Activated CD8-positive, alpha-beta memory T cell treated with anti-CD3 and anti-CD28 coated beads for 1 hour (primary cell): ENCODE measurements at places on chromosomes 7 and 10.

- DNase-seq: no peak
Observed at GRCh38 chr7:26533217-26533616, 241.6 kb downstream of the SNX10 start.

- no peak for DNase-seq
Observed at GRCh38 chr10:12513003-12513365, 163.6 kb downstream of the CAMK1D start.

DNA sequence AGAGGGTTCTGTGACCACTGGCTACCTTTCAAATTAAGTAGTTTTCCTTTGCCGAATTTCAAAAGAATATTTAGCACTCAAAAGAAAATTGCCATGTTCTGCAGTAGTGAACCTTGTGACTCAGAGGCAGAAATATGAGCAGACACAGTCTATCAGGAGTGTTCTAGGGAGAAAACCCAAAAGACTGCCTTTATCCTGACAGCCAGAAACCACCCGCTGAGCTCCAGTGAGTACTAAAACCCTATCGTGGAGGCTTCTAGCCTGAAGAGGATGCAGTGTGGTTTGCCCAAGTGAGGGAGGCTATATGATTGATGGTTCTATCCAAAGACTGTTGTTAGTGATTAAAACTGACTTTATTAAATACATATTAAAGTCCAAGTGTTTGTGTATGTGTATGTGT is 21.9 kb downstream of the CHRM2 start:
- DNase-seq: no peak

GRCh38 chr7:137669706-137670105 is 177.1 kb downstream of the DGKI start:
- no peak for DNase-seq

- DNase-seq: no peak
Observed at GRCh38 chr7:25789701-25790640, 362.0 kb upstream of the NFE2L3 start.

GRCh38 chr7:14748461-14748860 is 154.1 kb downstream of the DGKB start:
- DNase-seq: no peak

DNA sequence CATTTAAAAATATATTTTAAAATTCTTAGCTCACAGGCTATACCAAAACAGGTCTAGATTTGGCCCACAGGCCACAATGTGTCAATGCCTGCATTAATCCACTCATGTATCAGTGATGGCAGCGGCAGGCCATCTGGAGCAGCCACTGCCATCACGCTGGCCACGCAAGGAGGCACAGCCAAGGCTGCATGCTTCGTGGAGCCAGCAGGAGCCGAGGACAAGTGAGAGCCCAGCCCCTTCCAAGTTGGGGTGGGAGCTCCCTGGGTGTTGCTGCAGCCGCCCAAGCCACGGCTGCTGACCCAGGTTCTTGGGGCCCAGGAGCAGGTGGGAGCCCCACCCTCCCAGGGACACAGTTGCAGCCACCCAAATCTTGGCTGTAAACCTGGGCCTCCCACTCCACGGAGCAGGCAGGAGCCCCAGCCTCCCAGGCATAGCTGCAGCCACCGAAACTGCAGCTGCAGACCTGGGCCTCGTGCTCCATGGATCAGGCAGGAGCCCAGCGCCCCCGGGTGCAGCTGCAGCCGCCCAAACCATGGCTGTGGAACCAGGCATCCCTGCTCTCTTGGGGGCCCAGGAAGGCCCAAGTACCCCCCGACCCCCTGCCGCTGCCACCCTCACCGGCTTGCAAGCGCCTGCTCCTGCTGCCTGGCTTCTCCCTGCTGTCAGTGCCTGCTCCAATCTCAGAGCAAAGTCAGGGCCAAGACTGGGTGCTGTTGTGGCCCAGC is 87.3 kb upstream of the CACUL1 start:
- no peak for DNase-seq

DNA sequence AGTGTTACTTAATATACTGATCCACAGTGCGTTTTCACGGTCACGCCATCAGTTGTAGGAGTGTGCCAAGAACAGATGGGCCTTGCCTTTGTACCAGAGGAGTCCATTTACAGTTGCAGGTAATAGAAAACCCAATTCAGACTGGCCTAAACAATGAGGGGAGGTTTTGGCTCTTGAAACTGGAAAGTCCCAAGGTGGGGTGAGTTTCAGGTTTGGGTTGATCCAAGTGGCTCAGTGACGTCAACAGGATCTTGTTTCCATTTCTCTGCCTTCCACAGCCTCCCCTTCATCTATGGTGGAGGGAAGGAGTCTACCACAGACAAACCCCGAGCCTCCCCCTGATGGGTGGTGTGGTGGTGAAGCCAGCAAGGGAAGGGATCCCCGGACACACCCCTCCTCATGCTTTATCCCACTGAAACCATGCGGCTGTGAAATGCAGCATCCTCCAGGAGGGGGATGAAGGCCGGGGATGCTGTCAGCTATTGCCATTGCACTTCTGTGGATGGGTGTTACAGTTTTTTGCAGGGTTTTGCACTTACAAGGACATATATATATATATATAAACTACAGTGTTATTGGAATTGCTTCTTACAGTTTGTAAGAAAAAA is 14.8 kb upstream of the SH2D4B start:
- no peak for DNase-seq

DNA sequence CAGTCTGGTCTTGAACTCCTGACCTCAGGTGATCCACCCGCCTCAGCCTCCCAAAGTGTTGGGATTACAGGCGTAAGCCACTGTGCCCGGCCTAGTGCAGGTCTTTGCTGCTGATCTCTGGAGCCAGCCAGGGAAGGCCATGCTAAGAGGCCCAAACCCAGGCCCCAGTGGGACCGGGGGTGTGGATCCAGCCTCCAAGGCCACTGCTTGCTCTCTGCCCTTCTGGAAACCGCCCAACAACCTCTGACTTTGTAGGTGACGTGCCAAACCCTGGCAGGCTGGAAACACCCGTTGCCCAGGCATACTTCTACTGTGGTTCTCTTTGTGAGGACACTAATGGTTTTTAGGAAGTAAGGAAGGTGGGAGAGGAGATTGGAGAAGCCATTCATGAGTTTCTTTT is 83.5 kb upstream of the GNA12 start:
- no peak for DNase-seq

- DNase-seq: no peak
Observed at GRCh38 chr10:131743190-131744151, 157.3 kb upstream of the PPP2R2D start.

DNA sequence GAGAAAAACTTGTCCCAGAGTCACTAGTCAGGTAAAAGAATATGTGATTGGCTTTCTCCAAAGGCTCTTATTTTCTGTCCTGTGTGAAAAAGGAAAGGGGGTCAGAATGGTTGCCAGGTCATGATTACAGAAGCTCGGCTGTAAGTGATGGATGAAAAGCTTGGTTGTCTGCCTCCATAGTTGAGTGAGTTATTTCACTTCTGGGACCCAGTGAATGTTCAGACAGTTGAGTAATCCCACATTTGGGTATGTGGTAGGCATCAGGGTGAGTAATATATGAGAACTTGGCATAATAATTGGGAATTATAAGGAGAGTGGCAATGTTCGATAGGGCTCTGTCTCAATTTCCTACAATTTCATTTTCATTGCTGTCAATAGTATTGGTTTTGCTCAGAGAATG is 72.5 kb downstream of the BBS9 start:
- DNase-seq: no peak

DNA sequence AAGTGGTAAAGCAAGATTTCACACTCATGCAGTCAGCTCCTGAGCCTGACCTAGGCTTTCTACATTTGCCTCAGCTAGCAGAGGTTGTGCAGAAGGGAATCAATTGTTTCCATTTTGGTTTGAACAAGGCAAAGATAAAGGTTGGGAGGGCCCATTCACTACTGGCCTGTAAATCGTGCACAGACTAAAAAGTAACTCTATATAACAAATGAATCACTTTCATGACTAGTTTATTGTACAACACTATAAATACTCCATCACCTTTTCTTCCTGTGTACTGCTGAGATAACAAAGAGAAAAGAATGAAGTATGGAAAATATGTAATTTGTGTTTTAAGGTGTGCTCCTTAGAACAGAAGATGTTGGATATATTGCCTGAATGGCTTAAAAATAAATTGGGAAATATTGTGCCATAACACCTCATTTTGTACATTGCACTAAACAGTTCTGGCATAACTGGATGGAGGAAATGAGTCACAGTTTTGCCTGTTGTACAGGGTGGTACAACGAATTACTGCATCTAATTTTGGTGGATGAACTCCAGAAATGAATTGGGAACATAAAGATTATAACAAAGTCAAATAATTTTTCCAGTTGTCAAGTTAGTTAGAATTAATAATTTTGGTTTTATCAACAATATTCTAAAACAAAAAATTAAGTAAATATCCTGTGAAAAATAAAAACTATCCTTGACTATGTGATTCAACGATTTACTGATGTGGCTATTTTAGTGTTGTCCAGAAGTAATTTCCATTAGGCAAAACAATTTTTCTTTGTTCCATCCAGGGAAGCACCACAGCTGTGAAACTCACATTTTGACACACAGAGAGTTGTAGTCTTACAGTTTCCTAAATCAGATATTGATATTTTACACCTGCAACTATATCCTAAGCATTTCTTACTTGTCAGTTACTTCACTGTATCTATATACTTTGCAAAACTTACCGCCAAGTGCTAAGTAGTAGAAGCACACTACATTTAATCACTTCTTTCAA is 18.0 kb downstream of the SEMA3C start:
- DNase-seq: no peak

GRCh38 chr10:57420881-57421280 is 846.8 kb downstream of the IPMK start:
- DNase-seq: no peak

DNA sequence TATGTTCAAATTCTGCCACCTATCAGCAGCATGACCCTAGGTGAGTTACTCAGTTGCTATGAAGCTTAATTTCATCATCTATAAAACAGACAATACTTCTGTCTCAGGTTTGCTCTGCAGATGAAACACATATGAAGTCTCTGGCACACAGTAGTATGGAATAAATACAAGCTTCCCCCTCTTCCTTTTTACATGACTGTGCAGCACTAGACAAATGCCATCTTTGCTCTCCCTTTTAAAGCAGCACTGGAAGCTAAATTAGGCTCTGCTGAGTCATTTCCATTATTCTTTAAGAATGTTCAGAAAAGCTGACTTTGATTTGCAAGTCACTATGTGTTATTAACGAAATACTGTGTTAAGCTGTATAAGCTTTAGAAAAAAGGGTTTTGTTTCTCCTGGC is 40.7 kb upstream of the ANAPC16 start:
- no peak for DNase-seq

DNA sequence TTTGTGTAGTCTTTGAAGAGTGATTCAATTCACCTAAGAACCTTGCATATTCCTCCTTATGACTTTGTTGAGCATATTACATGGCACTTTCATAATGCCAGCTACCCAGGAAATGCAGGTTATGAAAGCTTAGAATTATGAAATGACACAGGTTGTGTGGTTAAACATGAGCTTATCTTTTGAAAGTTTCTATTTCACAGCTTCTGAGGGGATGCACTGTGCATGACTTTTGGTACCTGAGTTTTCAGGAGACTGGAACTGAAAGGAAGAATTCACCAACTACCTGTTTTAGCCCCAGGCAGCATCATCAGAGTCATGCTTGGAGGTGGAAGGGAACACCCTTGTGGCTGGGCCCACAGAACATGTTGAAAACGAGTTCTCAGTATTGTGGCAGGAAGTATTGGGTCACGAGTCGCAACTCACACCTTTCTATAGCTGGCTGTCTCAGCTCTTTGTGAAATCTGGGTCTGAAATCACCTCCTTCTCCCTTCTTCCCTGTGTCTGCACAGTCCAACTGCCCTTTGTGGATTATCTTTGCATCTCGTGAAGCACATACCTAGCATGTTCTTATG is 228.2 kb downstream of the PTEN start:
- peak; percentile 33 for DNase-seq

DNA sequence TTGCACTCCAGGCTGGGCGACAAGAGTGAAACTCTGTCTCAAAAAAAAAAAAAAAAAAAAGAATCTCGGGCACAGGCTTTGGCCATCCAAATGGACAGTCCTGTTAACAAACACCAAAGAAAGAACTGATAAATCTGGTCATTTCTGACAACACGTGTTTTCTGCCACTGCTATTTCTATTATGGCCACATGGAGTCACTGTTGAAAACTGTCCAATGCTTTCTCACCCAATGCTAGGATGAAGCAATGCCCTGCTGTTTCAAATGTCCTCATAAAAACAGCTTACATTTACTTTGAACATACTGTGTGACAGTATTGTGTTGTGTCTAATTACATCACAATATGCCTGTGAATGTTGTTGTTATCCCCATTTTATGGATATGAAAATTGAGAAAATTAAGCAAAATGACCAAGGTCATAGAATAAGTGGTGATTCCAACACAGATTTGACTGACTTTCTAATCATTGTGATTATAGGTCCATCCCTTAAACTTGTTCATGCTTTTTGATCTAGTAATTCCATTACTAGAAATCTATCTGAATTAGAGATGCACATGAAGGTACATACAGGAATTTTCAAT is 19.9 kb upstream of the MAP3K8 start:
- DNase-seq: no peak
